ENCODE measurements at places on chromosomes 7 and 10. TPM values are rescaled to one million over a fixed set of nuclear protein-coding genes. Genes with fewer than 3 reads are reported as not detected.
A peak's percentile ranks its signal among the peaks of the same experiment; 100 is the strongest.

Gene GIMAP2
- 9.4 TPM for total RNA-seq

DNA sequence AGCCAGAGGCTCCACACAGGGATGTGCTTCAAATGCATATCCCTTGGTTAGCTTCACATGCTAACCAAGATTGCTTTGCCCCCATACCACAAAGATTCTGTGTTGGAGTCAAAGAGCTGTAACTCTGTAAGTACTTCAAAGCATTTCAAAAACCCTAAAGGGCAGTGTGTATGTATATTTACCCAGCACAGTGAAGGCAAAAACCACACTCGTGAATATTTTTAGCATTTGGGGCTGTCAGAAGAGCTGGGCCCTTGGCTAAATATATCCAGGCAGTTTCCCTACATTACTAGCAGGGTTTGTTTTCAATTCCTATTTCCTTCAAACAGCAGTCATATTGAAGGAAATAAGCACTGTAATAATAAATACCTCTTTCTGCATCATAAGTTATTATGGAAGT, 84.2 kb upstream of the STEAP1B start:
- no peak for DNase-seq

DNA sequence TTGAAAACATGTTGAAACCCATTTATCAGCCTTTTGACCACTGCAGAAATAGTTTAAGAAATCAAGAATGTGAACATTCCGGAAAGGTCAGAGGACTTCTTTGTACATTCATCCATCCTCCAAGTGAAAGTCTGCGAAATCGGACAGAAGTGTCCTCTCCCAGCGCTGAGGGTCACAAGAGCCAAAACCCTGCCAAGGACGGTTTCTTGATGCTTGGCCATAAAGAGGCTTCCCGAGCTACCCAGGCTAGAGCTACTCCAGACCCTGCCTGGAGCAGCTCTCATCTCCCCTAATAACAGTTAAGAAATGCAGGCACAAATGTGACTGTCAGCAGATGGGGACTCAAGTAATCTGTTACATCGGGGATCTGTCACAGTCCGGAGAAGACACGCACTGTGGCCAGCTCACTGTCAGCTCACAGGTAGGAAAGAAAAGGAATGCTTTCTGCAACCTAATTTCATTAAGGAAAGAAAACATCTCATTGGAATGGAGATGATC, 4.5 kb upstream of the CYTH3 start:
- DNase-seq, result peak; percentile 67

GRCh38 chr10:43206391-43207235, 60.3 kb downstream of the RASGEF1A start:
- peak; percentile 79 for DNase-seq

- DNase-seq, result no peak
These were observed 39.6 kb downstream of the ENTPD1 start for GRCh38 chr10:95795602-95796001.

All from osteoblast (primary cell).